Common myeloid progenitor, CD34-positive (primary cell): ENCODE measurements at places on chromosomes 2 and 18.

- DNase-seq, result no peak
These were observed 361.0 kb upstream of the NT5C1B start for GRCh38 chr2:18950361-18950851.

- DNase-seq, result no peak
These were observed 66.6 kb downstream of the UGGT1 start for GRCh38 chr2:128157644-128158043.

GRCh38 chr2:12456293-12457106 is 260.2 kb upstream of the TRIB2 start:
- peak; percentile 59 for DNase-seq

DNA sequence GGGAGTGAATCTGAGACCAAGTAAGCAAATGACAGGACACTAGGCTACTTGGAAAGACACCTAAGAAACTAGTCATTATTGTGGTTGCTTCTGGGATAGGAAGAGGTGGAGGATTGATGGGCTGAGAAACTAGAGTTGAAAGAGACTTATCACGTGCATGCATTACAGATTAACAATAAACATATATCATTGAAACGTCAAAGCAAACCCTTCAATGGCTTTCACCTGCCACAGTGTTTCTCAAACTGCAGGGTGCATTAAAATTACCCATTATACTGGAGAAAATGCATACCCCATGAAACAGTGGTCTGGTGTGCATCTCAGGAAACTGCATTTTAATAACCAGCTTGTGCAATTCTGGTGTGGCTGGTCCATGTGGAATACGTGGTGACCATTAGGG is 318.8 kb downstream of the SMAD2 start:
- no peak for DNase-seq

DNA sequence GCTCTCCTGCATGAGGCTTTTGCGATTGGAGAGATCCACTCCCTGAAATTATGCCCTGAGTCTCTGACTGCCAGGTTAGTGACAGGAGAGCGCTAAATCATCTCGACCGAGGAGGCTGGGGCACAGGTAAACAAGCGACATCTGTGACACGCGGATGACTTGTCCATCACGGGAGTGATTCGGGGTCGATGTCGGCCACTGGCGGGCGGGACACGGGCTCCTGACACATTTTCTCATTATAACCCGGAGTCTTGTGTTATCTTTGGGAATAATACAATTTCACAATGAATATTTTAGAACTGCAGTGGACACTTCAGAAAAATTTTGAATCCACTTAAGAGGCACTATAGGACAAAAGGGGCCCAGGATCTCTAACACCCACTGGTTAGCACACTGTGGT is 29.5 kb upstream of the SLC35G4 start:
- no peak for DNase-seq

GRCh38 chr2:199902486-199903110 is 8.5 kb upstream of the C2orf69 start:
- DNase-seq, result no peak

- no peak for DNase-seq
These were observed 905 bp downstream of the TTLL4 start for GRCh38 chr2:218711550-218711929.

DNA sequence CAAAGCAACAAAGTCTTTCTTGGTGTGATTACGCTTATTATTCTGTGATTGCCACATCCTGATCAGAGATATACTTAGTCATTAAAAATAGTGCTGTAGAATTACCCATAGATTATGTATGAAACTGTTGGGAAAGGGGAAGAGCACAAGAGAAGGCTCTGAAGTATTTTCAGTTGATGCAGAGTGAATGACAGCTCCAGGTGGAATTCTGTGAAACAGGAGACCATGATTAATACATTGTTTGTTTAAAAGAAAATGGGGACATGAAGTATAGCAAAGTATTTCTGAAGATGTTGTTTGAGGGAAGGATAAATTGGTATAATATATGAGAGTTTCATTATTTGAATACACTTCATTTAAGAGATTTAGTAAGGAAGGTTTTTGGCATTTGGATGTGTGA is 307.6 kb upstream of the CDH20 start:
- no peak for DNase-seq

- no peak for DNase-seq
These were observed 2.8 kb downstream of the TRPM8 start for GRCh38 chr2:233919938-233920337.

DNA sequence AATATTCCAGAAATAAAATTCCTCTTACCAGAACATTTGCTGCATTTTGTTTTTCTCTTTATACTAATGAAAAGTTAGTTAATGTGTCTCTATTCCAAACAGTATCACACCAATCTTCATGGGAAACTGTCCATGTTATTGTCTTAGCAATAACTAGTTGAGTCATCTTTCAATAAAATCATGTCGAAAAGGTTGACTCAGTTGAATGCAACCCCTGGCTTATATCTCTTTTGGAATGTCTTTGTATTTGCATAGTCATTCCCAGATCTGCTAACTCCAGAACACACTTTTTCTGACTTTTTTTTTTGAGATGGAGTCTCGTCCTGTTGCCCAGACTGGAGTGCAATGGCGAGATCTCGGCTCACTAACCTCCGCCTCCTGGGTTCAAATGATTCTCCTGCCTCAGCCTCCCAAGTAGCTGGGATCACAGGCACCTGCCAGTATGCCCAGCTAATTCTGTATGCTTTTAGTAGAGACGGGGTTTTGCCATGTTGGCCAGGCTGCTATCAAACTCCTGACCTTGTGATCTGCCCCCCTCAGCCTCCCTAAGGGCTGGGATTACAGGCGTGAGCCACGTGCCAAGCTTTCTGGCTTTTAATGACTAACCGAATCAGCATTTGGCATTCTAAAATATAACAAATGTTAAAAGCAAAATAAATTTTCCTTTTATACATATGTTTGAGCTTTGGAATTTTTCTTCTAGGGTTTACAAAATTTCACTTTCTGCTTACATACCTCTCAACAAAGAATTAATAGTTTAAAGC is 133.2 kb upstream of the GULP1 start:
- no peak for DNase-seq

DNA sequence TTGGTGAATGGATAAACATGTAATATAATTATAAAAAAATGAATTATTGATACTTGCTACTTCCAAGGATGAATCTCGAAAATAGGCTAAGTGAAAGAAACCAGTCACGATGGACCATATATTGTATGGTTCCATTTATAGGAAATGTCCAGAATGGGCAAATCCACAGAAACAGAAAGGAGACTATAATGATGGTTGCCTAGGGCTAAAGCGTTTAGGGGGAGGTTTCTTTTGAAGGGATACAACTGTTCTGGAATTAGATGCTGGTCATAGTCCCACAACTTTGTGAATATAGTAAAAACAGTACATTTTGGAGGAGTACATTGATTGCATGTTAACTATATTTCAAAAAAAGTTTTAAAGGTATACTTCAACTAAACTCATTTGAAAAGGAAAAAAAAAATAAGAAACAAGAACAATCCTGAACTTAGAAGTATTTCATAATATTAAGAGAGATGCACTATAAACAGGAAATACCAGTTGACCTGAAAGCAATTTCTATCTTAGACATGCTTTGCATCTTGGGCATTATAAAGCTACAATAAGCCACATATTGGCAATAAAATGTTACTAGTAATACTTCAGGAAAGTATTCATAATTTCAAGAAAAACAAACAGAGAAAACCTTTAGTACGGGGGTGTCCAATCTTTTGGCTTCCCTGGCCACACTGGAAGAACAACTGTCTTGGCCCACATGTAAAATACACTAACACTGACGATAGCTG is 130.0 kb downstream of the C2orf74 start:
- DNase-seq, result no peak

DNA sequence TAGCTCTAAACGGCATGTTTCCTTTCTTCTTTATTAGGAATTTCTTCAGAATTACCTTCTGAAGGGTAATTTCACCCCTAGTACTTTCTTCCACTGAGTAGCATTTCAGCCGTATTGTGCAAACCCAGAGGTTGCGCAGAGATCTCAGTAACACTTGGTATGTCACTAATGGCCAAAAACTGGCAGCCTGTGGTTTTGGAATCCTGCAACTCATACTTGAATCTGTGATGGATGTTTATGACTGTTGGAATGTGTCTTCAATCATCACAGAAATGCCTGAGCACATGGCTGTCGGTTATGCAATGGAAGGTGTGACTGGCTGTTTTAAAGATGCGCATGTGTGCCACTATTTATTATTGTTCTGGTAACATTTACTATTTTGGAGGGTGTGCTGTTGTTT is 100.0 kb downstream of the COLEC12 start:
- no peak for DNase-seq

GRCh38 chr2:120229341-120229740 is 6.1 kb upstream of the TMEM185B start:
- DNase-seq, result no peak

DNA sequence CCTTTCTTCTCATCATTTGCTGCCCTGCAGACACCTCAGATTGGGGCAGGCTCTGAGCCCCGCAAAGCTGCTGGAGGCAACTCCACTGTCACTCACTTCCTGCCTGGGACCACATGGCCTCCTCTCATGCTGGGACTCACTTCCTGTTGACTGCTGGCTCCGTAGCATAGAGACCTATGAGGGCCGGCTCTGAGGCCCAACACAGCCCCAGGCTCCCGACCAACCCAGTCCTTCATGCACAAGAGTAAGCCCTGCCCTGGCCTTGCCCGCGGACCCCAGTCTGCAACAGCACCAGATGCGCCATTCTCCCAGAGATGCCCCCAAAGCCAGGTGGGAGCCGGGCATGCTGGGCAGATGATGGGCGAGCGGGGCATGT is 55.7 kb downstream of the DNMT3A start:
- DNase-seq, result no peak

- DNase-seq, result no peak
These were observed 75.9 kb upstream of the FOSL2 start for GRCh38 chr2:28316546-28317335.

- DNase-seq, result no peak
These were observed 180.7 kb upstream of the EPHA4 start for GRCh38 chr2:221752781-221753180.

DNA sequence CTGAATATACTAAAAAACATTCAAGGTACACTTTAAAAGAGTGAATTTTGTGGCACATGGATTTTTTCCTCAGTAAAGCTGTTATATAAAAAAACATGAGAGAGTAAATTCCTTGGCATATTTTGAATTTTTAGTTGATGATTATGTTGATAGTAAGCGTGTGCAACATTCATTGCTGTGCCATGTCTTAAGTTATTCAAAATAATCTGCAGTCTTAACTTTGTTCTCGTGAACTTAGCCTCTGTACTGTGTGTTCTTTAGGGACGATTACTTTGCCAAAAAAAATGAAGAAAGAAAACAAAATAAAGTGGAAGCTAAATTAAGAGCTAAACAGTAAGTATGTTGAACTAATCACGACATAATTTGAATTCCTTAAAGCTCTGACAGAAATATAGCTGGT is 9.6 kb downstream of the SSB start:
- DNase-seq, result no peak

DNA sequence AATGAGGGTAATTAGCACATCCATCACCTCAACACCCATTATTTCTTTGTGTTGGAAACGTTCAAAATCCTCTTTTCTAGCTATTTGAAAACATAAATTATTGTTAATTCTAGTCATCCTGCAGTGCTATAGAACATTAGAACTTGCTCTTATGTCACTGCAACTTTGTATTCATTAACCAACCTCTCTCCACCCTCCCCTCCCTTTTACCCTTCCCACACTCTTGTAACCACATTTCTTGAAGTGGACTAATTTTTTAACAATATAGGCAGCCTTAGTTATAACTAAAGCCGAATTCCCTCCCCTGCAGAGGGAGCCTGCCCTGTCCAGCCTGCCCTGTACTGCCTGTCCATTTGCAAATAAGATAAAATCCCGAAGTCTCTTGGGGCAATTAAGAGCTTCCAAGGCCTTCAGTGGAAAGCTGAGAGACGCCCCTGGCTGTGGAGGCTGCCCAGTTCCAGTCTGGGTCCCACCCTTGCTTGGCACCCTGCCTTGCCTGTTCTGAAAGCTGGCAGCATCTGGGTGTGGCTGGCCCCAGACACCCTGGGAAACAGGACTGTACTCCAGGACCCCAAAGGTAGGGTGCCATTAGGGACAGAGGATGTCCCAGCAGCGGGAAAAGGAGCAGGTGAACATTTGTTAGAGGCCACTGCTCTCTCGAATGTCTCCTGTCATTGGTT is 65.1 kb downstream of the MEX3C start:
- no peak for DNase-seq

DNA sequence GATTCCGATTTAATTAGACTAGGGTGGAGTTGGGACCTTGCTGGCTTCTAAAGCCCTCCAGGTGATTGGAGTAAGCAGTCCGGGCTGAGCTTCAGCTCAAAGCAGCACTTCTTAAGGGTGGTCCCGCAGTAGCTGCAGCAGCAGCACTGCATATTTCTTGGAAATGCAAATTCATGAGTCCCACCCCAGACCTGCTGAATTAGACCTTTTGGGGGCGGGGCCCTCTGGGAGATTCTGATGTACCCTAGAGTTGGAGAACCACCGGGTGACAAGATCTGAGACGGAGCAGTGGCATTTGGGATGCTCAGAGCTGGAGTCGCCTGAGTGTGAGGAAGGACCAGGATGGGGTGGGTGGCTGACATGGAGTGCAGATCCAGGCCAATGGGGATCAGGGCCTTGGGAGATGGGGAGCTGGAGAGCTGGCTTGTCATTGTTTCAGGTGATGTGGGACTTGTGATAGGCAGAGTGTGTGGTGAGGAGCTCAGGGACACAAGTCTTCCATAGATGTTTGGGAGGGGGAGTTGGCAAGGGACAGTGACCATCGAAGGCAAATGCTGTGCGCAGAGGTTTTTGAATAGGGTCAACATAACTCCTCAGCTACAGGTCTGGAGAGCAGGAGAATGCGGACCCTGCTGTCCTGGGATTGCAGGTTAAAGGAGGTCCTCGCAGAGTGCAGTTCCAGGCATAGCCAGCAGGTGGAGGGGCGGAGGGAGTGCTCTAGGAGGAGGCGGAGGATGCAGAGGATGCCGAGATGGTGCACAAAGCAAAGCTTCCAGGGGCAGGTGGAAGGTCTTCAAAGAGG is 130.9 kb upstream of the RAB12 start:
- DNase-seq, result peak; percentile 47

DNA sequence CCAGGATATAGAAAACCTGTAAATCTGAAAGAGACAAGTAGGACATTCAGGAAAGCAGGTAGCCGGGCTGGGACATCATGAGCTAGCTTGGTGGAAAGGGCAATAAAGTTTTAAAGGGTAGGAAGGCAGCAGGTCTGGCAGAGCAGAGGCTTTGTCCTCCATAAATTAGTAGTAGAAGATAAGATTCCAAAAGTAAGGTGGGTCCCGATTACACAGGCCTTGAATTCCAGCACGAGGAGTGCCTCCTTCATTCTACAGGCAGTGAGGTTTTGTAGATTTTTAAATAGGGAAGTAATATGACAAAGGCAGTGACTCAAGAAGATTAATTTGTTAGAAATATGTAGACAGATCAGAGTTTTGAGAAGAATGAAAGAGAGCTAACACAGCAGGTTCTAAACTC is 160.7 kb downstream of the DTNB start:
- peak; percentile 58 for DNase-seq

DNA sequence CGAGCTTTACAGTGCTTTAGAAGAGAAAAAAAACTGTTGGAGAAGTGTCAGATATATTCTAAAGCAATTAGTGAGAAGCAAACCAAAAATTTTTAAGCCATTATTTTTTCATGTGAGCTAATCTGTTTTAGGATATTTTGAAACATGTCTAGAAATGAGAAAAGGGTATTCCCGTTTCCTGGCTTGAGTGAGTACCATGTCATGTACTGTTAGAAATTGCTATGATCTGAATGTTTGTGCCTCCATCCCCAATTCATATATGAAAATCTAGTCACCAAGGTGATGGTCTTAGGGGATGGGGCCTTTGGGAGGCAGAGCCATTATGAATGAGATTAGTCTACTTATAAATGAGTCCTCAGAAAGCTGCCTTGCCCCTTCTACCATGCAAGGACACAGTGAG is 493.3 kb upstream of the GCFC2 start:
- no peak for DNase-seq
